ENCODE measurements at places on chromosomes 3 and 15.

DNA sequence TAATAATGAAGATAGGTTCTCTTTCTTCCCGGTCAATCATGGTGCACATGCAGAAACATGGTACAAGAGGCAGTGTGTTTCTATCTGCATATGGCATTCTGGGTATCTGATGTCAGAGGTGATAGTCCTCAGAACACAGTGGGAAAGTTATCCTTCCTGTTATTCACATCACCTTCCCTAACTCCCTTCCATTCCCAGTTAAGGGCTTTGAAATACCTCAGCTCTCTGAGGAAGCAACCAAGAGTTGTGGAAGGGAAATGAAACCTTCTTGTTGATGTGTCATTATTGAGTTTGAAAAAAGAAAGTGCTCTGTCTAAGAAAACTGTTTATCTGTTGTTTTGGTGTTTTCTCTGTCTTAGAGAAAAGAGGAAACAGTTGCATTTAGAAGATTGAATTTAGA, 21.9 kb upstream of the P2RY13 start:
- DNase-seq = no peak

DNA sequence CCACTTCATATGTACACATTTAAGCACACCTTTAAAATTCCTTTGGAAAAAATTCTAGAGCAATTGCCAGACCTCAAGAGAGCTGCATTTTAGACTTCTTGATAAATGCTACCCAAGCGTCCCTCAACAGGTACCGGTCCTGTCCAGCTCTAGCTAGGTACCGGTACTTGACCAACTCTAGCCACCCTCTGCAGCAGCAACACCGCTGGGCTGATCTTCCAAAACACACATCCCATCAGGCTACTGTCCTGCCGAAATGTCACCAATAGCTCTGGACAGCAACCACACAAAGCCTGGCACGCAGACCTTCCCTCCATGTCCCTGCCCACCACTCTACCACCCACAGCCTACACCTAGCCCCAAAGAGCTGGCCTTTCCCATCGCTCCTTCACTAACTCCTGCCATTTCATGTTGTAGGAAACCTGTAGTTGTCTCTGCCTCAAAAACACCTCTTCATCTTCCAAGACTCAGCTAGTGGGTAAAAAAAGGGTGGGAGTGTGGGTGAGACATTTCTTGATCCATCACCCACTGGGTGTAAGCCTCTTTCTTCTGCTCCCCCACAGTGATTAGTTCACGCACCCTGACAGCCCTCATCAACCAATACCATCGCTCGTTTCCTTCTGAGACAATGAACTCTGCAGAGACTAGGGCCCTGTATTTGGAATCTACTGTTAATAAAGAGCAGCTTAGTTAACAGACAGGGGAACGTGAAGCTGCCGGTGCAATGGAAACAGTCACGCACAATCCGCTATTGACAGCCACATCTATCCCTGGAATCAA, 6.8 kb downstream of the CHSY1 start:
- DNase-seq = no peak

DNA sequence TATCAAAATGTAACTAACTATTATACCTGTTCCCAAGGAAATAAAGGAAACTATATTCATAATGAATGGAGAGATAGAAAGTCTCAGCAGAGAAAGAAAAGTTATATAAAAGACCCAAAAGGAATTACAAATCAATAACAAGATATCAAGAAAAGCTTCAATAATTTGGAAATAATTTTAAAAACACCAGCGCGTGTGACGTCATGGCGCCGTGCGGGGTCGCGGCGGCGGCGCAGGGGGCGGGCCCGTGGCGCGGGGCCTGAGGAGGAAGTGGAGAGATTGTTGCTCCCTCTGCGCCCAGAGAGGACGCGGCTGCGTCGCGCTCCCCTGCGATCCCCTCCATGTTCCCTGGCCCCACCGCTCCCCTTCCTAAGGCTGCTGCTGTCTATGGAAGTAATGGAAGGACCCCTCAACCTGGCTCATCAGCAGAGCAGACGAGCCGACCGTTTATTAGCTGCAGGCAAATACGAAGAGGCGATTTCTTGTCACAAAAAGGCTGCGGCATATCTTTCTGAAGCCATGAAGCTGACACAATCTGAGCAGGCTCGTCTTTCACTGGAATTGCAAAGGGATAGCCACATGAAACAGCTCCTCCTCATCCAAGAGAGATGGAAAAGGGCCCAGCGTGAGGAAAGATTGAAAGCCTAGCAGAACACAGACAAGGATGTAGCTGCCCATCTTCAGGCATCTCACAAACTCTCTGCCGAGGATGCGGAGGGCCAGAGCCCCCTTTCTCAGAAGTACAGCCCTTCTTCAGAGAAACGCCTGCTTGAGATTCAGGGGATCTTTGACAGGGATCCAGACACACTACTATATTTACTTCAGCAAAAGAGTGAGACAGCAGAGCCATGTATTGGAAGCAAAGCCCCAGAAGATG, 4.1 kb downstream of the XCR1 start:
- no peak for DNase-seq

DNA sequence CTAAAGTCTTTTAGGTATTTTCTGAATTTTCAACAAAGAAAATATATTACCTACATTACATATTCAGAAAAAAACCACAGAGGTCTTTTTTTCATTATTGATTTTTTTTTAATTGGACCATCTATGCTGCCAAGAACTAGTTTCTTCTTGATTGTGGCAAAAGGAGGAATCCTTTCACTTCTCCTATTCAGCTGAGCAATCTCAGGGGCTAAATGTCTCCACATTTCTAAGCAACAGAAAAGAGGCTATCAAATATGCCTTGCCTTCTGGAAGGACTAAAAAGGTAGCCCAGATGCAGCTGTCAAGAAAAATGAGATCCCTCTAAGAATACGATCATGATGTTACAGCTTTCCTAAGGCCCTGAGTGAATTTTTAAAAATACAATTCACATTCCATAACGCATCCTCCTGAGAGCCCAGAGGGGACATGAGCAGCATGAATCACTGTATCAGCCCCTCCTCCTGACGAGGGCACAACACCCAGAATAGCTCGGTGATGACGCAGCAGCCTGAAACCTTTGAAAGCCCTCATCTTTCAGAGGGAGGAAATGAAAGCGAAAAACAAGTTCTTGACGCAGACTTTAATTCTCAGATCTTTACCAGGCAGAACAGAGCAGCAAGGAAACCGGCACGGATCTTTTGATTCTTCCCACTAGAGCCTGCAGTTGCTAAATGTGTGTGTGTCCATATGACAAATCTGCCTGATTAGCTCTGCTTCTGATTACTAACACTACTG, 24.6 kb downstream of the RUBCN start:
- DNase-seq = peak; percentile 77

GRCh38 chr3:184368116-184368515, 6.6 kb downstream of the POLR2H start:
- DNase-seq = no peak

- peak; percentile 40 for DNase-seq
Measured at GRCh38 chr15:40217166-40217824, 21.6 kb upstream of the PAK6 start.

DNA sequence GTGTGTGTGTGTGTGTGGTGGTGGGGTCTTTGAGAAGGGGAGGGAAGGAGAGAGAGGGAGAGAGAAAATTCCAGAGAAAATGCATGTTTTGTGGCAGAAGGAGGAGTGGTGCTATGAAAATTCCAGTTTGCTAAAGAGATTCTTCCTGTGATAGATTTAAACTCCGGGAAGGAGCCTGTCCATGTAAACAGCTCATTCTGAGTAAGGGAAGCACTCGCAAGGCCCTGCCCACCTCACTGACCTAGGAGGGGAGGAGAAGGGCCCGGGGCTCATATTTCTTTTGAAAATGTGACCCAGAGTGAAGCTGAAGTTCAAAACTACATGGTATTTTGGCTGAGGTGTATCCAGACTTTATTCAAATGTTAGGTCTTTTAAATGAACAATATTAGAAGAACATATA, 41.3 kb downstream of the ADAMTSL3 start:
- no peak for DNase-seq

DNA sequence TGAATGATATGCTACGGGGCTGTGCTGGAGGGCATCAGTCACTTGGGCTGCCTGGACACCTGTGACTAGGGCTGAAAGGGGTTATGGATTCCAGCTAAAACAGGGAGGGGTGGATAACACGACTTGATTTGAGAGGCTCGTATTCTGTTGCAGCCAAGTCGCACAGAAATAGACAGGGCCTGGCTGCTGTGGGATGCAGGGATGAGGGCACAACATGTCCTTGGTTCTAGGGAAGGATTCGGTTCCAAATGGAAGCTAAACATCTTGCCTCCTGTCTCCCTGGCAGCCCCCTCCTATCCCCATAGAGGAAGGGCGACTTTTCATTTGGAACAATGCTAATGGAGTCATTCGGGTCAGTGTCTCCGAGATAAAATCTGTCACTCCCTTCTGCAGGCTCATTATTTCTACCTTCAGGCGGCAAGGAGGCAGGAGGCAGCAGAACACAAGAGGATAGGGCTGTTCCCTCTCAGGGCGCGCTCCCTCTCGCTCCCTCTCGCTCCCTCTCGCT, 433.8 kb upstream of the RBMS3 start:
- no peak for DNase-seq

DNA sequence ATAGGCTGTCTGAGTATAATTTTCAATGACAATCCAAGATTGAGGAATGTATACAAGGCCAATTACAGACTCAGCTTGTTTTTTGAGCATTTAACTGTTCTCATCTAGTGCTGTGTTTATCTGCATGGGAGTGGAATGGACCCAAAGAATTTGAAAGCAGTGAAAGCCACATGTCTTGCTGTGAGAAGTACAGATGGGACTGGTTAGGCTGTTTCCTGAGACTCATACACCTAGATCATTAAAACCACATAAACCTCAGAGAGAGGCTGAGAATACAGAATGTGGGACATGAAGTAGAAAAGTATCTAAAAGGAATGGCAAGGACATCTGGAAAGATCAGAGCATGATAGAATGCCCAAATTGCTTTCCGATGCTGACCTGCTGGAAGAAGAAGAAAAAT, 224.6 kb downstream of the NLGN1 start:
- DNase-seq = no peak

- DNase-seq = no peak
Measured at GRCh38 chr15:63165166-63165859, 8.0 kb upstream of the RPS27L start.

- DNase-seq = no peak
Measured at GRCh38 chr3:37891227-37891626, 29.5 kb downstream of the CTDSPL start.

GRCh38 chr3:28856796-28857195, 424.1 kb upstream of the RBMS3 start:
- no peak for DNase-seq

DNA sequence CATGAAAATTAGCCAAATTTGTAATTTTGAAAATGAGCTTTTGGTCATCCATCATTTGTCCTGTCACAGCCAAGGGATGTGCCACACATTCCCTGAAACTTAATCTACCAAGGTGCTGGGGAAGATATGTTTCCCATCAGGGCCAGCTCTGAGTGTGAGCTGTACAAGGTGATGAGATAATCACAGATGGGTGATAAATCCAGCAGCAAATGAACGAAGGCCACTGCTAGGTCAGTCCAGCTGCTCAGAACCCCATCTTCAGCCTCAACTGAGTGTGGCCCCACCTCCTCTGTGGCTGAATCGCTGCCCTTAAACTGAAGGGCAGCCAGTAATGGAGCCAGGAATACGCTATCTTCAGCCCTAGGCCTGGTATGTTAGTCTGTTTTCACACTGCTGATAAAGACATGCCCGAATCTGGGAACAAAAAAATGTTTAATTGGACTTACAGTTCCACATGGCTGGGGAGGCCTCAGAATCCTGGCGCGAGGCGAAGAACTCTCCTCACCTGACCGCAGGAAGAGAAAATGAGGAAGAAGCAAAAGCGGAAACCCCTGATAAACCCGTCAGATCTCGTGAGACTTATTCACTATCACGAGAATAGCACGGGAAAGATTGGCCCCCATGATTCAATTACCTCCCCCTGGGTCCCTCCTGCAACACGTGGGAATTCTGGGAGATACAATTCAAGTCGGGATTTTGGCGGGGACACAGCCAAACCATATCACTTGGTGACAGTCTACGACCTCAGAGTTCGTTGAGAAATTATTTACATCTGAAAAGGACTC, 553.0 kb downstream of the NTRK3 start:
- DNase-seq = no peak

GRCh38 chr15:99631255-99631654, 65.5 kb downstream of the MEF2A start:
- DNase-seq = no peak

DNA sequence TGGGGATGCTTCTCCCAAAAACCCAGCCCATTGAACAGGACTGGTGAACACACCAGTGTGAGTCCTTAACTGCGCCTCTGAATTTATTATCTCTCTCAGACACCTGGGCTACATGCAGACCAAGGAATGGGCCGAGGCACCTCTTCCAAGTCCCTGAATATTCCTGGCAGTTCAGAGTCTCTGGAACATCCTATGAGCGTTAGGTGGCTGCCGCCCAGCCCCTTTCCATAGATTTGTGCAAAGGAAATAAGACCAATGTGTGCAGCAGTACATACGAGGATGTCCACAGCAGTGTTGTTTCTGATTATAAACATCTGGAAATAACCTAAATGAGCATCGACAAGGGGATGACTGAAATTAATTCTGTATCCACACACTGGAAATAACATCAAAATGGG, 104.9 kb upstream of the RPL32 start:
- DNase-seq = no peak

All from stimulated activated CD4-positive, alpha-beta T cell treated with anti-CD3 and anti-CD28 coated beads, Interleukin-2, amount 100 ng/mL, for 48 hours (primary cell).